ENCODE measurements at places on chromosomes 4 and X.

DNA sequence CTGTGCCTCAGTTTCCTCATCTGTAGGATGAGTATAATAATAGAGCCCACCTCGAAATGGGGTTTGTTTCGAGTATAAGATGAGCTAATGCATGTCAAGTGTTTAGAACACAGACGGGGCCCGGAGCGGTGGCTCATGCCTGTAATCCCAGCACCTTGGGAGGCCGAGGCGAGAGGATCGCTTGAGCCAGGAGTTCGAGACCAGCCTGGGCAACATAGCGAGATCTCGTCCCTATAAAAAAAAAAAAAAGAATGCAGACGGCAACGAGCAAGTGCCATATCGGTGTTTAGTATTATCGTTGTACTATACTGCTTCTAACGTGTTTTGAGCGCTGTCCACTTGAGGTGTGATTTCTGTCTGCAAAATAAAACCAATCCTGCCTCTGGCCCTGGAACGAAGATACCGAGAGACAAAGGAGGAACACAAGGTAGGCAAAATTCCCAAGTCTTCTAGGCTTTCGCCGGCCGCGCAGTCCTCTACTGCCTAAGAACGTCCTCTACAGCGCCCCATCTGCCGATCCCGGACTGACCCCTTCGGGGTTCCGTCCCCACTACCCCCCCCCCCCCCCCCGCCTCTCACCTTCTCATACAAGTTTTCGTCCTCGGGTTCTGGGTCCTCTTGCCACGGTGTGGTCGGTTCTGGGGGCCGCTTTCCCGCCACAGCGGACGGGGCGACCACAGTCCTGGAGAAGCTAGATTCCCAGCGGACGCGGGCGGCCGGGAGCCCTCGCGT is 442 bp downstream of the NDUFB11 start:
- ATAC-seq = peak; percentile 5

- ATAC-seq = no peak
Measured at GRCh38 chr4:88908003-88908402, 149.0 kb downstream of the FAM13A start.

DNA sequence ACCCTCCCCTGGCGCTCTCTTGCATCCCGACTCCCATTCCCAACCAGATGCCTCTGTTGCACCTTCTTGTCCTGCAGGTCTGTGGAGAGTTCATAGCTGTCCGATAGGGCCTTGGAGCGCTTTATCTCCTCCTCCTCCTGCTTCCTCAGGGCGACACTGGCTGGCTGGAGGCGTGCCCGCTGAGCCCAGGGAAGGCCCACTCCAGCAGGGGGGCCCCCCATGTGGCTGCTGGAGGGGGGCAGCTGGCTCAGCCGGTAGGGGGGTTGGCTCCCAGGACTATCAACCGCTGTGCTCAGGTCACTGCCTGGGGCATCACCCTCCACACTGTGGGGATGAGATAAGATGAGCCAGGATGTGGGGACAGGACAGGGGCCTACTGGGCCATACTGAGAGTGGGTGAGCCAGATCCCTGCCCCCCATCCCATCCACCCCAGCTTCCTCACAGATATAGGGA is 25.6 kb downstream of the IQSEC2 start:
- no peak for ATAC-seq

DNA sequence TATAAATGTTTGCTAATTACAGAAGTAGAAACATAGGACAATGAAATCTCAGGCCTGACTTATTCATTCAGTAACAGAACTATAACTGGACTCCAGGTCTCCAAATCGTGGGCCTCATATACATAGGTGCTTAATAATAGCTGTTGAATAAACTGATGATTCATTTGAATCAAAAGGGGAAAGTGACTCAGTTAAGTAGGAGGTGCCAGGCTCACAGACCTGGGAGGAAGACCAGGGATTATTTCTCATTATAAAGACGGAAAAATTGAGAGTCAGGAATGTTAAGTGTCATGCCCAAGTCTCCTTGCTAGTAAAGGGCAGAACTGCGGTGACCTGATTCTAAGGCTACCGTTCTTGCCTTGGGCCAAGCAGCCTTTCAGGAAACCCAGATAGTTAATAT is 131.5 kb downstream of the HS3ST1 start:
- no peak for ATAC-seq

- ATAC-seq = no peak
Measured at GRCh38 chrX:151753313-151754046, 18.9 kb downstream of the CNGA2 start.

DNA sequence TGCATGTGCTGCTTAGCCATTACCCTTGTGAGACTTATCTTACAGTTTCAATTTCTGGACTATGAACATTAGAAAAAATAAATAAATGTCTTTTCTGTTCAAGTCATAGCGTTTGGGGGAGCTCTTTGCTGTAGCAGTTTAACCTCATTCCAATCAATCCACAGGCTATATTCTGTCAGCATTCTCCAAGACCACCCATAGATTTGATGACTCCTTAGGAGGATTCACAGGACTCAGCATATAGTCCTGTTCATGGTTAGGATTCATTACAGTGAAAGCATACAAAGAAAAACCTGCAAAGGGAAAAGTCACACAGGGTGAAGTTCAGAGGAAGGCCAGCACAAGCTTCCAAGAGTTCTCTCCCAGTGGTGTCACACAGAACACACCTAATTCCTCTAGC is 180.5 kb downstream of the ADAMTS3 start:
- ATAC-seq = no peak

DNA sequence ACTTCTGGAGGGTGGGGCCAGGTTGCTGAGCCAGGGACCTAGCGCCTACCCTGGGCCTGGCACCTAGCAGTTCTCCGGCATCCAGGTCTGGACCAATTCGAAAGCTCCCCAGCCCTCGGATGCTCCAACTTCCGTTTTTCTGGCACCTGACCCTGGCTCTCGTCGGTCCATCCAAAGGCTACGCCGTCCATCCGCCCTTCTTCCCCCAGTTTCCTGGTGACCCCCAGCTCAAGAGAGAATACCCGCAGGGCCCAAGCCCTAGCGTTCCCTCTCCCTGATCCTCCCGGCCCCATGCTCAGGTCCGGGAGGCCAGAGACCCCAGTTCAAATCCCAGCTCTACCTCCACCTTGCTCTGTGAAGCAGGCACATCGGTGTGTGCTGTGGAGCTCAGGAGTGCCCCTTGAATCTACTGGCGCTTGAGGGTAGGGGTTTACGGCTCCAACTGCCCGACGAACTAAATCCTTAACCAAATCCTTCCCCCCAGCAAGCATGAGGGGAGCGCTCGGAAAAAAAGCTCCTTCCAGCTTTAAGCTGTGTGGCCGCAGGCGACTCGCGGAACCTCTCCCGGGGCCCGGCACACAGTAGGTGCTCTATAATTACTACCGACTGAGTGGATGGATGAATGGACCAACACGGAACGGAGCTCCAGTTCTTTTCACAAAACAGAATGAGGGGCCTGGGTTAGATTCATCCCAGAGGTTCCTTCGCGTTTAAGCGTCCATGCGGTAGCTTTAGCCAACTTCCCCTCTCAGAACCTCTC is 1.1 kb downstream of the CRMP1 start:
- no peak for ATAC-seq

GRCh38 chr4:141684785-141685184 is 48.4 kb downstream of the IL15 start:
- ATAC-seq = no peak

GRCh38 chr4:81214144-81214880 is 710 bp downstream of the PRKG2 start:
- peak; percentile 3 for ATAC-seq

DNA sequence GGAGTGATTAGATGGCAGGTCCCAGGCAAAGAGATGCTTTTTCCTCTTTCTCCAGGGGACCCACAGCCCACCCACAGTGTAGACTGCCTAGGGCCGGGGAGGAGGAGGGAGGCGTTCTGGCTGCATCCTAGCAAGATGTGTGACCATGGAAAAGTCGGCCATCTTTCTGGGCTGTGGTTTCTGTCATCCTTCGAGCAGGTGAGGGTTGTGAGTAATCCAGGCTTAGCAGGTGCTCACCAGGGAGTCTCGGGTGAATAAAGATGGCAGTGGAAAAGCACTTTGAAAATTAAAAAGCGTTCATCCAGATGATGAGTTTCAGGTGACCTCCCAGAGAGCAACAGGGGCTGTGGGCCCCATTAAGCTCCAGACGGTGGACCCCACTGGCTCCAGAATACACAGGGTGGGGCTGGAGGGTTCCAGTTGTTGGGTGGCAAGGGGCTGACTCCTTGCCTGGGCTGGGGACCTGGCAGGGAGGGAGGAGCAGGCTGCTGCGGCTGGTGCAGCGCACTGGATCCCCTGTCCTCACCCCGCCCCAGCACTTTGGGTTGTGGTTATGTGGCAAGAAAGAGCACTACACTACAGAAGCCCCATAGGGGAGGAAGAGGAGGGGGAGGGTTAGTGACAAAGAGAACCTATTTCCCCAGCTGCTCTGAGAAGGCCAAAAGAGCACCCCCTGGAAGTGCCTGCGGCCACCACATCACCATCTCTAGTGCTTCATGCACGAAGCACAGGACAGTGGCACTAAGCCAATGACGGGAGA is 23.7 kb downstream of the ELF4 start:
- ATAC-seq = peak; percentile 68

DNA sequence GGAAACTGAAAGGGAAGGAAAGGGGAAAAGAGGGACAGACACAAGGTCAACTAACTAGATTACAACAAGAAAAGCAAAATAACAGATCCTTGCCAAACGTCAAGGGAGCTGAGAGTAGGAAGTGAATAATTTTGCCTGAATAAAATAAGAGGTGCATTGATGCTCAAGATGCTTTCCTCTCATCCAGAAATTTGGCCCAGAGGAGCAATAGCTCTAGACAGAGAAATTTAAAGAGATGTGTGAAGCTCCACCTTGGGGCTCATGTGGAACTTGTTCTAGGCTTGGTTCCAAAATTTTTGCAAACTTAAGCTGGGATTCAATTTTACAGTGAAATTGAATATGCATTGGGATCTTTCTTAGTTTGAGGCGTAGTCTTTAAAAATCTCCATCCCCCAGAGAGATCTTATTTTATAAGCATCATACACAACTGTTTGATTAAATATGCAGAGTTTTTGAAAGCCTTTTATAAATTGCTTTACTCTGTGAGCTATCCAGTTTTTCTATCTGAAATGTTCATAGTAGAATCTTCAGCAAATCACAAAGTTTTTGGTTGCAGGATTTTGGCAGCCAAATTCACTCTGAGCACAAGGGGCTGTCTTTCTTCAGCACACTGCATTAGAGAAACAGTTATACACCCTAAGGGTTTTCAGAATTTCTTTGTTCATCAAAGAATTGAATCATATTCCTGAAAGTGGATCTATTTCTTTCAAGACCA is 1159.5 kb downstream of the ADGRL3 start:
- ATAC-seq = no peak

GRCh38 chr4:101806914-101807313 is 16.4 kb downstream of the BANK1 start:
- ATAC-seq = peak; percentile 97

DNA sequence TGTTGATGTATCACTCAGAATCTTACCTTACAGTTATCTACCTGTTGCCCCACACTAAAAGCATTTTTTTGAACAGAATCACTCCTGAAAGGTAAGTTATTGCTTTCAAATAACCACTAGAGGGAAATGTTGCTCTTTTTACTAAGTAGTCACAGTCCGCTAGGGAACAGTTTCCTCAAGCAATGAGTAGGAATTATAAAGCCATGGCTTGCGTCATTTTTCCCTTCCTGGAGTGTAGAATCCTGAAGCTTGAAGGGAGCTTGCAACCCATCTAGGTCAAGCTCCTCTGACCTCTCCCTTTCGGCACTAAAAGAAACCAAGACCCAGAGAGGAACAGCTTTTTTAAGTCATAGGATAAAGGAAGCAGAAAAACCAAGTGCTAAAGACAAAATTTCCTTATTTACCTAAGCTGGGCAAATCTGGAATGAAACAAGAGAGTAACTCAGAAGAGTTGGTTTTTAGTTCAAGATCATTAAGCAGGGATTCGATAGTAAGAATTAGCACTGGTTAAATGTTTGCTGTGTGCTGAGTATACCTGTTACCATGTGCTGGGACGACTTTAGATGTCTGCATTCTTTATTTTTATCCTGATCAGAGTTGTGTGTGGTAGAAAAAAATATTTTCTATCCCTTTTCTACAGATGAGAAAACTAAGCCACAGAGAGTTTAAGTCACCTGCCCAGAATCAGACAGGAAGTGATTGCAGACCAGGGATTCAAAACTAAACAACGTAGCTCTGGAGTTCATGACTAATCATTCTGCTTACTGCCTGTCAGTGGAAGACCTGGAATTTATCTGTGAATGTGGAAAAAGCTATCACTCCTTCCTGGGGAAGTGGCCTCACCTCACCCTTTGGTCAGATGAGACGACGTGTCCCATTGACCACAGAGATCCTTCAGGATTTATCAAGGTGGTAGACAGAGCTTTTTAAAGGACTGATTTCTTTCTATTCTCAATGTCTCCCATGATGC is 631.5 kb downstream of the RAB28 start:
- no peak for ATAC-seq

GRCh38 chr4:169025184-169025583 is 15.1 kb upstream of the CBR4 start:
- no peak for ATAC-seq

- no peak for ATAC-seq
Measured at GRCh38 chr4:185395238-185395955, at the start of gene LRP2BP. TSS of gene LRP2BP (minus strand) at chr4:185395924. CDS start at chr4:185378186, 17,738 bp downstream.

DNA sequence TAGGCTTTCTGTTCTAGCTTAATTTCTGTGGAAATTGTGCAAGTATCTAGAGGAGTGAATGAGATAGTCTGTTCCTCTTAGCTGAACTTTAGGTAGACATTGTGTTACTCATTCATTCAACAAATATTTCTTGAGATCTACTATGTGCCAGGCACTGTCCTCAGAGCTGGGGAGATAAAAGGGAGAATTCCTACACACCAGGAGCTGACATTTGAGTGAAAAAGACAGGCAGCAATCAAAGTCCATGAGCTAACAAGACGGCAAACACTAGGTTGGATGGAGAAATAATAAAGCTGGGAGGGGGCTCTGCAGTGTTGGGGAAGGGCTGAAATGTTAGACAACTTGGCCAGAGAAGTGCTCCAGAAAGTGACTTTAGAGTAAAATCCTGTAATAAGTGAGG is 80.1 kb downstream of the MED28 start:
- no peak for ATAC-seq

- no peak for ATAC-seq
Measured at GRCh38 chr4:70818921-70819320, 20.8 kb downstream of the GRSF1 start.

DNA sequence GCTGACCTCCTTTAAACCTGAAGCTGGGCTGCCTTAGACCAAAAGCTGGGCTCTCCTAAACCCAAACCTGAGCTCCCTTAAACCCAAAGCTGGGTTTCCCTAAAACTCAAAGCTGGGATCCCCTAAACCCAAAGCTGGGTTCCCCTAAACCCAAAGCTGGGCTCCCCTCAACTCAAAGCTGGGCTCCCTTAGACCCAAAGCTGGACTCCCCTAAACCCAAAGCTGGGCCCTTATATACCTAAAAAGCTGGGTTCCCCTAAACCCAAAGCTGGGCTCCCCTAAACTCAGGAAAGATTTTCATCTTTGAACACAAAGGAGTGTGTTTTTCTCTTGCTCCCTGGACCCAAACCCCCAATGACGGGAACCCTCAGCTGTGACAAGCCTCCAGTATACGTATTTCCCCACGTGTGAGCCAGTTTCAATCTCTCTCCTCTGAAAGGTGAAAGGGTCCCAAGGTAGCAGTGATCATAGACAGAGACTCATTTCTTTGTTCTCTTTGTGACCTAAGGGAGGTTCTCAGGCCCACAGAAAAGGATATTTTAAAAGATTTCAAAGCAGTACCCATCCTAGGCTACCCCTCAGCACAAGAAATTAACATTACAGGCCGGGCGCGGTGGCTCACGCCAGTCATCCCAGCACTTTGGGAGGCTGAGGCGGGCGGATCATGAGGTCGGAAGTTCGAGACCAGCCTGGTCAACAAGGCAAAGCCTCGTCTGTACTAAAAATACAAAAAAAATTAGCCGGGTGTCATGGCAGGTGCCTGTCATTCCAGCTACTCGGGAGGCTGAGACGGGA is 31.3 kb upstream of the ASMTL start:
- peak; percentile 79 for ATAC-seq

- ATAC-seq = peak; percentile 66
Measured at GRCh38 chrX:110089656-110090403, 86.9 kb downstream of the TMEM164 start.

Data from stimulated activated memory B cell treated with anti-CD40 and anti-IgM and Interleukin-4, amounts not matched to agents 10 μg/mL and 1 μg/mL and 100 μg/mL, for 72 hours (primary cell).